SK-N-SH (cell line): ENCODE measurements at places on chromosomes 11 and 22. TPM values are rescaled to one million over a fixed set of nuclear protein-coding genes. Genes with fewer than 3 reads are reported as not detected.

The CYP2D6 gene
- polyA plus RNA-seq, result 0.26 and 0.32 TPM in 2 replicates

DNA sequence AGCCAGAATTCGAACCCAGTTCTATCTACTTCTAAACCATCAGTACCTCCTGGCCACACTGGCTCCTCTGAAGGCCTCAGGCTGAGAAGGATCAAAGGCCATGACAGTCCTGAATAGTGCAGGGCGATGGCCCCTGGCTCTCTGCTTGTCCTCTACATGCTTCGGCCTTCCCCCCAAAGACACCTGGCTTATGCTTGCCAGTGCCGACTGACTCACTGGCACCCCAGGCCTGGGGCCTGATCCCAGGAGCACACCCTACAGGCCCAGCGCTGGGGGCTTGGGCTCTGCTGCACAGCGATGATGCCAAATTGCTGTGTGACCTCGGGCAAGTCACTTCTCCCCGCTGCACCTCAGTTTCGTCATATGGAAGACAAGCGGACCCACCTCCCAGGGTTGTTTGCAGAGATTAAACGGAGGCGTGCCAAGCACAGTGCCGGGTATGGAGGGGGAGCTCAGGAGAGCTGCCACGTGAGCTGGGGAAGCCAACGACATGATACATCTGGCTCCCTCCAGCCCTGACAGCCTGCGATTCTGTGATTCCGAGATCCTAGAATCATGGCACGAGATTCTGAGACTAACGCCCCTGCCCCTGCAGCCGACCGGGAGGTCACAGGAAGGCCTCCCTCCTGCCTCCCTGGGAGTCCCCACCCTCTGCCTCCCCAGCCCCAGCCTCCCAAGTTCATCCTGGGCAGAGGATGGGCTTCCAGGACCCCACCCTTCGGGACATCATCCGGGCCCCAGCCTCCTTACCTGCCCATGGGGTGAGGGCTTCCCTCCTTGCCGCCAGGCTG is 1.0 kb downstream of the SSTR3 start:
- no peak for DNase-seq

DNA sequence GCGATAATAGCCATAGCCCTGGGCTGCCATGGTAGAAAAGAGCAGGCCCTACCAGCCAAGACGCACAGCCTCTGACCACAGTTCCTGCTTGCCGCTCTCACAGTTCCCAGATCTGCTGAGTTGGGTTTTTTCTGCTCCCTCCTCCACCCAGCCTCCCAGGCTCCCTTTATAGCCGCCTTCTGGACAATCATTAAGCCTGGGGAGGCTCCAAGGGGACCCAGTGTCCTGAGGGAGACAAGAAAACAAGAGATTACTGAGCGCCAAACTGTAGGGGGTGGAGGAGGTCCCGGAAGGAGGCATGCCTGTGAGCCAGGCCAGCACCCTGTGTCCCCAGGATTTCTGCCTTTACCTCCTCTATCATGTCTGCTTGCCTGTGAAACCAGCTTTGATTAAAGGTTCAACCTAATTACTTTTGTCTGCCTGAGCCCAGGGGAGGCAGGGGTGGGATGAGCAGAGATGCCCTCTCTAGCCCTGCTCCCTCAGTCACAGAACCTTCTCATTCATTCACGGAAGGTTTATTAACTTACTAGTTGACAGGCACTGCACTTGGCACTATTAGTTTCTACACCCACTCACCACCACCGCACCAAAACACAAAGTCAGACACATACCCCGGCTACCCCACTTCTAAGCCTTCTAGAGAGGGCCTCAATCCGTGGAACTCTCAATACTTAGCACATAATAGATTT is 1.2 kb downstream of the SLC37A4 start:
- DNase-seq, result peak; percentile 37

- no peak for DNase-seq
These were observed 1118.2 kb downstream of the BRD1 start for GRCh38 chr22:48709453-48709852.

The C11orf87 gene
- 0.36 and 0.49 TPM in 2 replicates for polyA plus RNA-seq

The CPT1B gene
- polyA plus RNA-seq, result 33.2 and 40.4 TPM in 2 replicates

The DNAJB7 gene
- polyA plus RNA-seq, result not detected in 2 replicates

DNA sequence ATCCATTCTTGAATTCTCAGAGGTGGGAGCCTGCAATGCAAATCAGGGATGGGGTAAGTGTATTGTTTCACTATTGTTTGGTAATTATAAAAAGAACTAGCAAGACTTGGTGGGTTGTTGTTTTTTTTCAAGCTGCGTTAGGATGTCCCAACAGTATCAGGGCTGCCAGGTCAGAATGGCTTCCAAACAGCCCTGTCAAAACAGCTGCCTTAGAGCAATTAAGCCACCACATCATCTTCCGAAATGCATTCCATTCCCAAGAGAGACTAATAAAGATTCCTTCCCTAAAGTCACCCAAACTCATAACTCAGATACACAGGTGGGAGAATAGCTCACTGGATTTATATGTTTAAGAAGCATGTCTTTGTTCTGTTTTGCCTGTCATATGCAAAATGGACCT is 23.5 kb downstream of the BBOX1 start:
- no peak for DNase-seq

GRCh38 chr11:117821431-117821830 is 3.1 kb downstream of the FXYD2 start:
- no peak for DNase-seq

The OR51D1 gene
- polyA plus RNA-seq, result not detected in 2 replicates

GRCh38 chr11:30015725-30016412 is 961 bp downstream of the KCNA4 start:
- DNase-seq, result peak; percentile 16

GRCh38 chr11:34351687-34352469 is 5.9 kb downstream of the ABTB2 start:
- DNase-seq, result no peak

The LINC01488 gene
- not detected in 2 replicates for polyA plus RNA-seq

DNA sequence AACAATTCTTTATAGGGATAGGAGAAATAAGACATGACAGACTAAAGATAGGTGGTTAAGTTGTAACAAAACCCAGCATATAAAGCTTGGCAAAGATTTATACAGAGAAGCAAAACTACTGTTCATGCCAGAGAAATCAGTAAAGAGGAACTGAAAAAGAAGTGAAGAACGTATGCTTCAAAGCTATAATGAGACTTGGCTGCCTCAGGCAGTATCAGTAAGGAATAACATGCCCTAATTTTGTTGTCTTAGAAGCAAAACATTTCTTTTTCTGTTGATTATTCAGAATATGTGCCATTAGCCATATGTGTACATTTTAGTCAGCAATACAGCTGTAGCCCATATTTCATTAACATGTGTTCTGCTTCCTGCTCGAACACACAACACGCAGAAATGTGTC is 403.2 kb downstream of the NELL1 start:
- no peak for DNase-seq

The SHANK3 gene
- 0.88 and 1.5 TPM in 2 replicates for polyA plus RNA-seq

The PLET1 gene
- not detected in 2 replicates for polyA plus RNA-seq

DNA sequence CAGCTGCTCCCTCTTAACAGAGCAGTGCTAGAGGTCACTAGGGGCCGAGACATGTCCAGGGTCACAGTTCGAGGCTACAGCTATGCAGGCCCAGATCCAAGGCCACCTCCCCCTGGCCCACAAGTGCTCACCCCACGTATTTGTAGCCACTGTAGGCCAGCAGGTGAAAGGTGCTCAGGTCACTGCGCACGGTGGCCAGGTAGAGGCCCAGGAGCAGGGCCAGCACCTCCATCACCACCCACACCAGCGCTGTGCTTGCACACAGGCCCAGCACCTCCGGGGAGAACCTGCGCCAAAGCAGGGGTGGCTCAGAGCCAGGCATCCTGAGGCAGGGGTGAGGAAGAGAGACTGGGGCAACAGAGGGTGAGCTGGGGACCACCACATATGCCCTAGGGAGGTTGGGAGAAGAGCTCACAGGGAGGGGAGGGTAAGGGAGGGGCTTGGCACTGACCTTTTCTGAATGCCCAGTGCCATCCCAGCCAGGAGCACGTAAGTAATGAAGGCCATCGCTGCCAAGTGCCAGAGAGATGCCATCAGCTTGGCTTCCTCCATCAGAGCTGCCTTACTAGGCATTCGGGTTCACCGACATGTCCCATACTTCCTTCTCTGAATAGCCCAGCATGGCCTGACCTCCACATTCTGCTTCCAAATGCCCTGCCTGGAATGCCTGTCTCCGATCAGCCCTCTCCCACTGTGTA is 3.5 kb downstream of the YIF1A start:
- DNase-seq, result no peak

DNA sequence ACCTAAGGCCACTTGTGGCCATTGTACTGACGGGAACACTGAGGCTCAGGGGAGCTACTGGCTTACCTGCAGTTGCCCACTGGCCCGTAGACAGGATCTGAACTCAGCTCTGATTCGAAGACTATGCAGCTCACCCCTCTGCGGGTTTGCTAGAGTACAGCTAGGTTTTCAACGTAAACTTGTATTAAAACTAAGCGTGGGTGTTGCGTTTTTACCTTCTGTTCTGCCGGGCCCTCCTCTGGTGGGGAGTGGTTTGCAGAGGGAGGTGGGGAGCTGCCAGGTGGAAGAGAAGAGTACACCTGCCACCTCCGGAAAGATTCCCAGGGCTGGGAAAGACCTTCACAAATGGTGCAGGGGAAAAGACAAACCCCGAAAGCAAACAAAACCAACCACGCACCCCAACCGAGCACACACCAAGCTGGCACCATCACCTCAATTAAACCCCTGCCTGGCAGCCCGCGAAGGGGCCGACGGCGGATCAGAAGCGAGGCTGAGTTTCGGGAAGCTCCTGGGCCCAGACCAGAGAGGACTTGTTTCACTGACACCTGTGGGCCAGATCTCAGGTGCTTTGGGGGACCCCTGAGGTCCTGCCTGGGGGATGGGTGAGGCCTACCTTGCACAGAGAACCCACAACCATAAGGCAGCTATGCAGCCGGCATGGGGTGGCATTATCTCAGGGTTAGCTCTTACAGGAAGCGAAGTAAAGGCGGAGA is 37.7 kb downstream of the SHISAL1 start:
- DNase-seq, result no peak

DNA sequence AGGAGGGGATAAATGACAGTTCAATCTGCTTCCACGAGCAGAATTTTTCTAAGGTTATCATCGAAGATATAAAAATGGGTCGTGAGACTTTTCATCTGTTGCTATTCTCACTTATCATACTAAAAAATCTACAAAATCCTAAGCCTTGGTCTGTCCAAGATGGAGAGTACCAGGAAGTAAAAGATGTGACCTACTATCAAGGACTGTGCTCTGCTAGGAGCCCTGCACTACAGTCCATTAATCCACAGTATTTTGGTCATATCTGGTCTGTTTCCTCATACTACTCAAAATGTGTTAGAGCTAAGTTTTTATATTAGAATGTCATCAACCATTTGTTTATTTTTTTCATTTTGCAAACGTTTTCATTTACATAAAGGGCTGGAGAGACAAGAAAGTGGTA is 79.4 kb downstream of the DDIAS start:
- no peak for DNase-seq

The IL18 gene
- 0.28 TPM in 1 of 2 replicates, not detected in the other for polyA plus RNA-seq

DNA sequence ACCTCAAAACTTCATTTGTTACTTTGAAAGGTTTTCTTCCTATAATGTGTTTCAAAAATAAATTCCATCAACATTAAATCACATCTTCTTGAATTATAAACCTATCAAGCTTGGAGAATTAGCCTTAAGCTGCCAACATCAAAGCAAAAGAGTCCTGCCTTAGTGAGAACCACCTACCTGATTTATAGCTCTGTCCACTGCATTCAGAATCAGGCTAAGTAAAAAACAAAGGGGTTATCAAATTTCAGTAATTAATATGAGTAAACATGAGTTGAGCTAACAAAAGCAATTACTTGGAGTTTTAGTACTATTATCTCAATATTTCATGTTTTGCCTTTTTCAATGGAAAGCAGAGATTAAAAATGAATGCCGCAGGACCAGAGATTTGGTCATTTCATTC is 73.9 kb downstream of the CADM1 start:
- no peak for DNase-seq

GRCh38 chr11:121194731-121195596 is 93.9 kb downstream of the TECTA start:
- DNase-seq, result peak; percentile 69

- no peak for DNase-seq
These were observed 14.3 kb upstream of the MUC2 start for GRCh38 chr11:1060410-1060809.

The ZC3H12C gene
- 2.8 and 3.9 TPM in 2 replicates for polyA plus RNA-seq

The TBX10 gene
- not detected in 2 replicates for polyA plus RNA-seq

The NXPE2 gene
- polyA plus RNA-seq, result not detected in 2 replicates

GRCh38 chr22:46560696-46561295 is 23.4 kb upstream of the CELSR1 start:
- DNase-seq, result no peak

The ABCC8 gene
- polyA plus RNA-seq, result 0.71 and 1.1 TPM in 2 replicates

GRCh38 chr11:59173080-59173963 is 1.4 kb downstream of the DTX4 start:
- peak; percentile 36 for DNase-seq

DNA sequence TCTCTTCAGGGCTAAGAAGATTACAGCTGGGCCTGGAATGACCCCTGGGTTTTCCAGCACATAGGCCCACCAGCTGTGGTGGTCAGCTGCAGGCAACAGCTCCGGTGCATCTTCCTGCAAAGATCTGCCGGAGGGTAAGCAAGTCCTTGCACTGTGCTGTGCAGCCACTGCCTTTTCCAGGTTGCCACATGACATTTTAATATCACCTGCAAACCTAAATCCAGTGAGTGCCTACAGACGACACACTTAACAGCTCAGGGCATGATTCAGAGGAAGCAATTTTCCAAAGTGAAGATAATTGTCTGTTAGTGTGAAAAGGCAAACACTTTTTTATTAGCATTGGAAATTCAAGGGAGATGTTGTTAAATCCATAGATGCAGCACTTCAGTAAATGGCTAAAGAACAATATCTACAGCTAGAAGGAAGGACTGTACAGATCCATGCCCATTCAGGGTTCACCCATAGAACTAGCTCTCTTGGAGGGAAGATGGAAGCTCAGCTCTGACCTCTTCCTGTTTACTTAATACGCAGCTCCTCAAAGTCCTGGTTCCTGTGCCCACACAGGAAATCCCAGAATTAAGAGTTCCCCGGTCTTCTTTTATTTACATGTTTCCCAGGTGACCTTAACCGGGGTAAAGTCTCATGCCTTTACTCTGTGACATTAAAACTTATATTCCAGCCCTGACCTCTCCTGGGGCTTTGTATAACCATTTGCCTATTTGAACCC is 13.3 kb upstream of the NRIP3 start:
- DNase-seq, result no peak
